ENCODE measurements at places on chromosomes 4 and X. TPM values are rescaled to one million over a fixed set of nuclear protein-coding genes. Genes with fewer than 3 reads are reported as not detected.

GRCh38 chr4:79563219-79563618, 155.2 kb upstream of the GK2 start:
- DNase-seq, result no peak

DNA sequence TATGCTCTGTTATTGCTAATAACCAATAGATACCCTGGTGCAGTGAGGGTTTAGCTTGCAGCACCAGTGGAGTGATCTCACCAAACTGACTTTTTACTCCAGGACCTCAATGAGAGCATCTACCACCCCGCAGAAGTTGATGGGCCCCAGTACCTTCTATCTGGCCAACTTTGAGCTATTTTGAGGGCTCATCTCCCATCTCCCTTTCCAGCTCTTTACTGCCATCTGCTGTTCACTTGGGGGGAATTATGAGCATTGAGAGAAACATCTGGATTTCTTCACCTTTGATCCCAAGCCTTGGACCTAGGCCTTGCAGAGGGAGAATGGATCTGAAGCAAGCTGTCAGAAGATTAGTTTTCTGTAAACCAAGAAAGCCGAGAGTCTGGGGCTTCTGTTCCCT, 143.6 kb downstream of the TMEM164 start:
- no peak for DNase-seq

DNA sequence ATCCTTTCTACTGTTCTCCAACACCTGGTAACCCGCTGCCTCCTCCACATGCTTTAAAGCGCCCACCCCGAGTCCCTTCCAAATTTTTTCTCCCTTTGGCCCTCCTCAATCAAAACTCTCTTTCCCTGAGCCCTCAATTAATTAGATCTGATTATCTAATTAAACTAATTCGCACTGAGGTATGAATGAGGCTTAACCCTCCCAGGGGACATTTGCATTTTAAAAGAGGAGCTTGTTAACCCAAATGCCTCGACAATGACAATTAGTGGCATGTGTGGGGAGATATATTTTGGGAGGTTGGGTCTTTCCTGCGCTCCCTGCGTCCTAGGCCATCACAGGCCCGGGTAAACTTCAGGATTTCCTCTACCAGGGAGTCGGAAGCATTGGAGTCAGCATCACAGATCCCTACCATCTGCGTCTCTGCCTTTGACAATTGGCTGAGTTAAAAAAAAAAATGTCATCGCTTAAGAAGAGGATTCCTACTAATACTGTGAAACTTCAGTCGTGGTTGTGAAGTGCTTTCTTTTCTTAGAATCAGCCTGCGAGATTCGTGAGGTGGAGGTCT, 50.6 kb downstream of the TENM3 start:
- no peak for DNase-seq

GRCh38 chrX:19785647-19786046, 101.8 kb downstream of the SH3KBP1 start:
- DNase-seq, result no peak

DNA sequence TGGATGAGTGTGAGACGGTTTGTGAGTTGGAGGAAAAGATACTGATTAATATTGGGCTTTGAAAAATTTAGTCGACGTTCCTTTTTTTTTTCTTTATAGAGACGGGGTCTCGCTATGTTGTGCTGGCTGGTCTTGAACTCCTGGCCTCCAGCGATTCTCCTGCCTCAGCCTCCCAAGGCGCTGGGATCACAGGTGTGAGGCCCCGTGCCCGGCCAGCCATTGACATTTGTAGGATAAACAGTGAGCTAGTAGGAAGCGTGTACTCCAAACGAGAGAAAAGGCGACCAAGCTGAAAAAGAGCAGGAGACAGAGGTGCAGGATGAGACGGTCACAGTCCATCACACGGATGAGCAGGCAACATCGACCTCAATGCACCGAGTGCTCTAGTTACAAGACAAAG, 19.4 kb downstream of the PPP2R3B start:
- no peak for DNase-seq

CFAP99 gene
- not detected for total RNA-seq

All from naive thymus-derived CD4-positive, alpha-beta T cell (primary cell).